ENCODE measurements at places on chromosomes 1 and 21.

DNA sequence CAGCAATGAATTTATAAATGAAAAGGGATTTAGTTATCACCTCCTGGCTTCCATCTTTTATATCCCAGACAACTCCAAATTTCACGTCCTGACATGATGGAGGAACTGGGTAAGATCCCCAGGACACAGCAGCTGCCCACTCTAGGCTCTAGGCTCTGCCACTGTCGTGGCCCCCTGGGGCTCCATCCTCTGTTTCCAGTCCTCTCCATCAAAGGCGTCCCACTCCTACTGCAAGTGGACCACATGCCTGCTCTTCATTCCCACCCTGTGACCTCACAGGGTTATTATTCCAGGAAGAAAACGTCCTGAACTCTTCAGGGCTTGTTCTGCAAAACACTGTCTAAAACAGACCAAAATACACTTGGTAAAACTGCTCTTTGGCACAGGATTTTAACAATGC, 11.9 kb downstream of the URB1 start:
- no peak for DNase-seq

DNA sequence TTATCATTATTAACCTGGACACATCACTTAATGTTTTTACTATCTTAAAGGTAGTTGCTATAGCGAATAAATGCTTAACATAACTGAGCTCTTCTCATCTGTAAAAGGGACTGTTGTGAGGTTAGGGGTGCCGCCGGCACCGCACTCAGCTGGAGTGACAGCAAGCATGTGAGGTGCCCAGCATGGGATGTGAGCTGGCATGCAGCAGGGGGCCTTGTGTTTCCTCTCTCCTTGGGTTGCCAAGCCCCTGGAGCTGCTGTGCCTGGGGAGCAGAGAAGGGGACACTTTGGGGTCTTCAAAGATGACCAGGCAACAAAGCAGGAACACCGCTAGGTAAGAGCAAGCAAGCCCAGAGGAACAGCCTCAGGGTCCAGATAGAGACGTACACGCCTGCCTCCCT, 2.1 kb upstream of the ZC3H12A start:
- no peak for DNase-seq

DNA sequence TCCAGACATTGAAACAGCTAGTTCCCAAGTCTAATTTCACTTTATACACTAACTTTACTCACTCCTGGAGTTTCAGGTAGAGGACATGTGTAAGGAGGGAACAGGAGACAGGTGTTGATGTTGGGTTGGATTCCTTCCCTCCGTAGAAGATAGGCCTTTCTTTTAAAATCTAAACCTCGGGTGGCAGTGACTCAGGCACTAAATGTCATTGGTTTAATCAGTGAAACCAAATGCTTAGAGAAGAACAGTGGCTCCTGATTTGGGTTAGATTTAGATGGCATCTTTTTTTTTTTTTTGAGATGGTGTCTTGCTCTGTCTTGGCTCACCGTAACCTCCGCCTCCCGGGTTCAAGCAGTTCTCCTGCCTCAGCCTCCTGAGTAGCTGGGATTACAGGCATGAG, 7.2 kb downstream of the CAP1 start:
- no peak for DNase-seq

DNA sequence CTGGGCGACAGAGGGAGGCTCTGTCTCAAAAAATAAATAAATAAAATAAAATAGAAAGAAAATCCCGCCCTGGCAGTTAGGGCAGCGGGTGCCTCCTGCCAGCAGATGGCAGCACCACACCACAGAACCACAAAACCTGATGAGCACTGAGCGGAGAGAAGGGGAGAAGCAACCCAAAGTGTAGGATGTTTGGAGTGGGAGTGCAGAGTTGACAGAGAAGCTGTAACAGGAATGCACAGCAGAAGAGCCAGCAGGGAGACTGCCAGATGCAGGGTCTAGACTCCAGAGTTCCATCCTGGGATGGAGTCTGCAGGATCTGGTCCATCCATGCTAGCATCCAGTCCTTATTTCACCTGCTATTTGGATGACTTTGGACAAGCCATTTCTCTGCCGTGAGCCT, 29.7 kb upstream of the KIRREL1 start:
- peak; percentile 57 for DNase-seq

GRCh38 chr1:157429601-157430240, 122.6 kb downstream of the FCRL5 start:
- no peak for DNase-seq

DNA sequence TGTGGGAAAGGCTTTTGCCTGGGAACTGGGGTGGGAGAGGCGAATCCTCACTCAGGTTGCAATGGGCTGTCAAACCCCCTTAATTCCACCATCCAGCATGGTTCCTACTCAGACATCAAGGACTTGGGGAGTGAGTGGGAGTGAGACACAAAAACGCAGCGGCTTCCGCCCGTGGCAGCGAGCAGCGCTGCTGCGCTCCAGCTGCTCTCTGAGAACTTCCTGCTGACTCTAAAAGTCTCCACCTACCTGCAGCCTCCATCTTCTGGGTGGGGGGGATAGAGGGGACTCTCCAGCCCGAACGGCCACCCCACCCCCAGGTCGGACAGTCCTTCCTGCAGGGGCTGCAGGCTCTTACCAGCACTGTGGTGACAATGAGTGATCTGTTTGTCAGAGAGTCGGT, 184.4 kb downstream of the GRIK3 start:
- DNase-seq = no peak

GRCh38 chr1:78483903-78484302, 6.9 kb upstream of the PTGFR start:
- DNase-seq = no peak

DNA sequence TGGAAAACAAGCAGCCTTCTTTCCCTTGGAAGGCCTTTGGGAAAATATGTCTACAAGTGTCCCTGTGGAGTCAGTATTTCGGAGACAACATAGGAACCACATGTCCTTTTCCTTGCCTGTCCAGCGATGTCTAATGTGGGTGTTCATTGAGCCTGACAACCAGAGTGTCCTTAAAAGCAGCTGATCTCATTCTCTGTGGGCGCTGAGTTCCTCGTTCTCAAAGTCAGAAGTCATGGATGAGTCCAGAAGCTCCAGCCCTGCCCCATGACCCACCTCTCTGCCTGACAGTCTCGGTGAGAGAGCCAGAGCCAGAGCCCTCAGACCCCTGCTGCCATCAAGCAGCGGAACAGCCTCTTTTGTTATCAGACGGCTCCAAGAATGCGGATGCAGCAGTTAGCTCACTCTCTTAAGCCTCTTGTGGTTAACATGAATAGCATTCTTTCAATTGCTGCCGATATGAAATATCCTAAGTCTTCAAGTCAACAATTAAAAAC, 329.2 kb downstream of the TGFB2 start:
- no peak for DNase-seq

All from activated T-cell treated with anti-CD3 and anti-CD28 coated beads, Interleukin-2, amount 50 U/mL, for 72 hours (primary cell).